Nucleus accumbens (tissue), 56 donors: ENCODE measurements at places on chromosomes 16 and 17.

DNA sequence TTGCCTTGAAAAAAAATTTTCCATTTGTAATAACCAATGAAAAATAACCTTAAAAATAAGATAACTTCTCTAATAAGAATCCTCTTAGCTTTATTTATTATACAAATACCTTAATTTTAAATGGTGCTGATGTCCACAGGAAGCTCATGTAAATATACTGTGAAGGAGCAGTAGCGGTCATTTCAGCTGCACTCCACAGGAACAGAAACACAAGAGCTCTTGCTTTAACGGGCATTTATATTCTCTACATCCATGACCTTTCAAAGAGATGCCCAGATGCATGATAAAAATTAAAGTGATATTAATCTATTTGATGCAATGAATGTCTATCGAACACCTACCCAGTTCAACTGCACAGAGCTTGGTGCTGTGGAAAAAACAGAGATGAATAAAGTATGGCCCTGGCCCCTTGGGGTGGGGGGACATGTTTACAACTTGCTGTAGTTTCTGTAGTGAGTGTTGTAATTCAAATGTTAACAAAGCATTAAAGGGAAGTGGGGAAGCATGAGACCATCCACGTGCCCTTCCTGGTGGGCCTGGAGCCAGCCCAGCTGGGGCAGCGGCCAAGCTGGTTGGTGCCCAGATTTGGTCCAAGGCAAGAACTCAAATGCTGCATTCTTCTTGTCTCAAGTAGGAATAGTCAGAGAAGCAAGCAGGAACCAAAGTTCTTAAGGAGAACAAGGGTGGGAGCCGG is 47.9 kb downstream of the IQCK start:
- DNase-seq, result peak; percentile 88

GRCh38 chr17:55710410-55710809 is 12.3 kb downstream of the TMEM100 start:
- DNase-seq, result no peak

DNA sequence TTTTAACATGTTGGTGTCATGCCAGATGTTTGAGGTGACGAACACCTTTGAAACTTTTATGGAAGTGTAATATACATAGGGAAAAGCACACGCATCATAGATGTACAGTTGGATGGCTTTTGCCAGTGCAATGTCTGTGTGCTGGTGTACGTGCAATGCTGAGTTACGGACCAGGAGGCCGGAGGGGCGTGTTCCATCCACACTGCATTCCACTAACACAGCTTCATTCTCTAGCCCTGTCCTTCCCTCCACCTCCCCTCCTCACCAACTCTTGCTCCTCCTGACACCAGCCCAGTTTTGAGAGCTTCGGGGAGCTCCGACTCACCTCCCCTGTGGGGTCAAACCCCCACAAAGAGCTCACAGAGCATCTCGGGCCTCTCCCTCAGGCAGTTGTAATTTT is 358.8 kb downstream of the C16orf95 start:
- no peak for DNase-seq

DNA sequence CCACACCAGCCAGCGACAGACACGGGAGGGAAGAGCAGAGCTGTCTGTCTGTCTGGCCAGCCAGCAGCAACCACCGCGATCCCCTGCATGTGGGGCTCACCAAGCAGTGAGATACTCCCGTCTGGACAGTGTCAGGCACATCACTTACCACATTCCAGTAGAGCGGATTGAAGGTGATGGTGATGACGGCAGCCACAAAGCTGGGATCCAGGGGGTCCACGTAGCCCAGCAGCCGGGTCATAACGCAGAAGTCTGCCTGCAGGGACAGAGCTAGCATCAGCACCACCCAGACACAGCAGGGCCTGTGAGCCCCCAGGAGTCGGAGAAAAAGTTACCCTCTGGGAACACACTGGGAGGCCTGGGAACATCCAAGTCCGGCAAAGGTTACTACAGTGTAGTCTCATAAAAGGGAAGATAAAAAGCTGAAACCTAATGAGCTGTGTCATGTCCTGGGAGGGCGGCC is 14.7 kb downstream of the PEMT start:
- DNase-seq, result no peak

- DNase-seq, result no peak
Observed at GRCh38 chr16:5928476-5929065, 831.0 kb upstream of the EEF2KMT start.

- no peak for DNase-seq
Observed at GRCh38 chr17:43372273-43372911, 26.4 kb upstream of the ARL4D start.

DNA sequence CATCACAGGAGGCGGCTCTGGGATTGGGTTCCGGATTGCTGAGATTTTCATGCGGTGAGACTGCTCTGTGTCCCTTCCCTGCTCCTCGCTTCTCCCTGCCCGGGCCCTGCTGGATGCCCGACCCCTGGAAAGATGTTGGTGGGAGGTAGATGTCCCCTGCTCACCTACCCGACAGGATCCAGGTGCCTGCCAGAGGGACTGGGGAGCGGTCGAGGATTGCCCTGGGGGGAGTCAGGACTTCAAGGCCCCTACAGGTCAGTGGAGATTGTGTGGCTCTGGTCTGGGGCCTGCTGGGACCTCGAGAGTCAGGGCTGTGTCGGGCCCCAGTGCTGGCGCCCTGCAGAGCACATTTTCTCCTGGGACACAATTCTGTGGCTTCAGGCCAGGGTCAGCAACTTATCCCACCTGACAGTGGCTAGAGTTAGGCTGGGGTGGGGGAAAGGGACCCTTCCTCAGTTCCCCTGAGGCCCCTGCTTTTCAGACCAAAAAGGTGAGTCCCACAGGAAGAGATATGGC is 3.3 kb downstream of the DECR2 start:
- DNase-seq, result no peak

GRCh38 chr17:78255953-78256706 is 24.7 kb downstream of the TMEM235 start:
- DNase-seq, result no peak

DNA sequence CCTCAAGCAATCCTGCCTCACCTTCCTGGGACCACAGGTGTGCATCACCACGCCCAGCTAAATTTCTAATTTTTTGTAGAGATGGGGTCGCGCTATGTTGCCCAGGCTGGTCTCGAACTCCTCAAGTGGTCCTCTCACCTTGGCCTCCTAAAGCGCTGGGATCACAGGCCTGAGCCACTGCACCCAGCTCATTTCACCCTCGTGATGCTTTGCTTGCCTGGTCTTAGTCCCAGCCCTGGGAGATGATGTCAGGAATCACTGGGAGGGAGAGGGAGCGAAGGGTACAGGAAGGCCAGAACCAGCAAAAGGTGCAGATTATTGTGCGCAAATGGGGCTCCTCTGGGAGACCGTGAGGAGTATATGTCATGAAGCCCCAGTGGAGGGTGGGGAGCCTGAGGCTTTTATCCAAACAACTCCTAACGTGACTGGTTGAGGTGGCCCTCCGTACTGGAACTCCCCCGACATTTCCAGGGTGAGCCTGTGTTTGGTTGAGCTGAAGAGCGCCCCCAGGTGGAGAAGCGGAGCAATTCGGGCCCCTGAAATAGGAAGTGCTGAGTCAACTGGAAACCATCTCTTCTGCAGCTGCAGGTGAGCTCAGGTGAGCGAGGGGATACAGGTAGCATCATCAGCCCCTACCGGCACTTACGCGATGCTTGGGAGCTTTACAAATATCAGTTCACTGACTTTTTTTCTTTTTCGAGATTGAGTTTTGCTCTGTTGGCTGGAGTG is 41.2 kb upstream of the HAPSTR1 start:
- DNase-seq, result no peak

- DNase-seq, result no peak
Observed at GRCh38 chr17:67801626-67802175, 23.6 kb upstream of the BPTF start.

DNA sequence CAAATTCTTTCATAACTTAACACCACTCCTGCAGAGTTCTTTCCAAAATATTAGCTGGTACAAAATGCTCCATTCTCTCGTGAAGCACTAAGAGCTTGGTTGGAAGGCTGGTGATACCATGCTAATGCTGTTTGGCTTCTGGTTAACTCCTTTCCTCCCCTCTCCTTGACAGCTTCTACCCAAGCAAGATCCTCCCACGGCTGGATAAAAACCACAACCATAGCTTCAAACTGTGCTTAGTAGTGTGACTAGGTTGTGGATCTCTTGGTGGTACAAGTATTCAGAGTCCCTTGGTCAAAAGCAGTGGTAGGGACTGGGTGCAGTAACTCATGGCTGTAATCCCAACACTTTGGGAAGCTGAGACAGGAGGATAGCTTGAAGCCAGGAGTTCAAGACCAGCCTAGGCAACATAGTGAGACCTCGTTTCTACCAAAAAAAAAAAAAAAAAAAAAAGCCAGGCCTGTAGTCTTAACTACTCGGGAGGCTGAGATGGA is 2.3 kb downstream of the PHAF1 start:
- DNase-seq, result no peak

GRCh38 chr16:49661465-49662187 is 194.3 kb downstream of the ZNF423 start:
- DNase-seq, result no peak

GRCh38 chr16:89710709-89711564 is 9.4 kb upstream of the SPATA2L start:
- DNase-seq, result no peak

- no peak for DNase-seq
Observed at GRCh38 chr16:28526201-28527099, 12.3 kb downstream of the NUPR1 start.

DNA sequence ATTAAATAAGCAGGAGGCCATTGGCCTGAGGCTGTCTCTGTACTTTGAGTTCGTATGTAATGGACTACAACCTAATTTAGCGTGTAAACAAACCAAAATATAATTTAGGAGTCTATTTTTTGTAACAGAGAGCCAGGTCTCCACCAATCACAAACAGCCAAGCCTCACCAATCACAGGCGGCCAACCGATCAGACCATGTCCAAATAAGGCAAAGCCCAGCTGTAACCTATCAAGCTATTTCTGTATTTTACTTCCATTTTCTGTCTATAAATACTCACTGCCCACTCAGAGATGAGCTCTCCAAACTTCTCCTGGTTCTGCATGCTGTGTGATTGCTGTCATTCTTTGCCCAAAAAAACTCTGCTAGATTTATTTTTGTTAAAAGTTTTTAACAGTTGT is 322.7 kb downstream of the NPIPA8 start:
- DNase-seq, result no peak

GRCh38 chr16:492211-492875 is 35.2 kb upstream of the CAPN15 start:
- DNase-seq, result no peak

DNA sequence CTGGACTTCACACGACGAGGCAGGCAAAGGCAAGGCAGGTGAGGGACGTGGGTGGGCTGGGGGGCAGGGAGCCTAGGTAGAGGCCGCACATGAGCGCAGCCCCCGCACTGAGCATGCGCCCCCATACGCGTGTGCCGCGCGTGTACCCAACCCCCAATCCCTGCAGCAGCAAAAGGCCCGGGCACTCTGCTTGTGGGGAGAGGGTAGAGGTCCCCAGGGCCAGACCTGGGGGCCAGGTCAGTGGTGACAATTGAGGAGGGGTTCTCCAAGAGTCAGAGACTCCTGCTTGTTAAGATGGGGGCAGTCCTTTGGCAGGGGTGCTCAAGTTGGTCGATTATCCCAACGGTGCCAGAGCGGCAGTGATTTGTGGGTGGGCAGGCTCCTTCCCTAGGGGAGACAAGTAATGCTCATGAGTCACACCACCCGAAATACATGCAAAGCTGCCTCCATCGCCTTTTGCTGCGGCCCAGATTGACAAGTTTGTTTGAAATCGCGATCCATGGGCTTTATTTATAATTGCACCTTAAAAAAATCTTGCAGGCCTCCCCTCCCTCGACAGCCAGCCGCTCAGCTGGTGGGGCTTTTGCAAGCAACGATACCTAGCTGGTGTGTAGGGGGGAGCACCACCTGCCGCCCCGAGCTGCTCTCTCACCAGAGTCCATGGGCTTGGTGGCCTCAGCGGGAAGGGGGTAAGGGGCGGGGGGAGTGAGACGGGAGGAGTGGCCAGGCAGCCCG is 1.1 kb upstream of the GIT1 start:
- DNase-seq, result peak; percentile 65

DNA sequence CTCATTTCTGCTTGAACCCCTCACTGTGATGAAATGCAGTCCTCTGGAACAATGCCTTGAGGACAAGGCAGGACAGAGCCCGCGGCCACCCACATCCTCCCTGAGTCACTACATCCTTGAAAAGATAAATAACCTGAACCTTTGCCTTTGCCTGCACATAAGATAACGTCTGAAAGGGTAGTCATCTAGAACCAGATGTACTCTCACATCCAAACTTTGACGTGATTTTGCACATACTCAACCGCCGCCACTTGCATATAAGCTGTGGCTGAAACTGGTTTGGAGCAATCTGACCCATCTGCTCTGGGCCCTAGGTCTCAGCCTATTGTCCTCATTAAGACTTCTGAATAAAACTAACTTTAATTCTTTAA is 252.1 kb downstream of the PHKB start:
- DNase-seq, result no peak

DNA sequence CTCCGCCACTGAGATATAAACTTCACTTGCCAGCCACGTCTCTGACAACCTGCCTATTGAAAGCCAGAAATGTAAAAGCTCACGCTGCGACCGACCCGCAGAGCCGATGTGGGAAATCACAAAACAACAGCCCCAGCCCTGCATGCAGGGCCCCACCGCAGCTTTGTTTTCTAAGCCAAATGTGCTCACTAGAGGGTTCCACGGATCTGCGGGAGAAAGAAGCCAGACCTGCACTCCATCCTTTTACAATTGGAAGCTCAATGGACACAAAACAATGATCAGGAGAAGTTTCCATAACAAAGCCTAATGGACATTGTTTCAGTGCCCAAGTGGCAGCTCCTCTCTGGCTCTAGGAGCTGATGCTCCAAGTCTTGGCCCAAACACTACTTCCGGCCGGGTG is 33.1 kb downstream of the WIPI1 start:
- DNase-seq, result no peak

- no peak for DNase-seq
Observed at GRCh38 chr16:6956511-6956910, 376.1 kb upstream of the RBFOX1 start.

- DNase-seq, result no peak
Observed at GRCh38 chr16:74468807-74469525, 47.7 kb upstream of the CLEC18B start.

DNA sequence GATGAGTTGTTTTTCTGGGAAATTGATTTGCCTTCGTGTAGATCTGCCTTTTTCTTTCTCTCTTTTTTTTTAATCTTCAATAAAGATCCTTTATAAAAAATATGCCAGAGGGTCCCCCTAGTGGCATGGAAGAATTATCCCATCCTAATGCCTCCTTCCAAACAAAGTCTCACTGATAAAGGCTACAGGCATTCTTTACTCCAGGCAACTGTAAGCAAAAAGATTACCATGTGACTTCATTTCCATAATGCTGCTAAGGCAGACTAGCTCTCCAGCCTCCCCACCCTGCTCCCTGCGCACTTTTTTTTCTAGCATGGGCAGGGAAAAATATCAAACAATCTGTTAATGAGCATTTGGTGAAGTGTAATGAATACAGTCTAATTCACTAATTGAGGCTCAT is 220.2 kb upstream of the CDH8 start:
- no peak for DNase-seq
